ENCODE measurements at places on chromosomes 7 and 10.
A peak's percentile ranks its signal among the peaks of the same experiment; 100 is the strongest.

DNA sequence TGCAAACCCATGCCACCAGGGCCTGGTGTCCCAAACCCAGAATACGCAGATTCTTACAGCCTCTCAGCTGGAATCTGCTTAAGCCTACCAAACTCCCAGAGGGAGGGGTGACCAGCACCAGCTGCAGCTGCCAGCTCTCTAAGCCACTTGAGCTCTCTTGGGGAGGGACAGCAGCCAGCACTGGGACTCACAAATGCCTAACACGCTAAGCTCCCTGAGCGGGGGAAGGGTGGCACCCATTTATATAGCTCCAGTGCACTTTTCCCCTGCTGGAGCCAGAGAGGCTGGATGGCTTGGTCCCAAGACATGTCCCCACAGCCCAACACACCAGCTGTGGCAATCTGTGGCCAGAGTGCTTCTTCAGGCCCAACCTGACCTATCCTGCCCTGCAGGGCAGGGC is 326.8 kb upstream of the NRG3 start:
- DNase-seq = no peak

GRCh38 chr10:28875549-28876081 is 198.3 kb downstream of the BAMBI start:
- no peak for DNase-seq

- no peak for DNase-seq
Measured at GRCh38 chr10:122592161-122592560, 31.6 kb downstream of the DMBT1 start.

GRCh38 chr7:128869138-128869943 is 6.7 kb downstream of the ATP6V1F start:
- DNase-seq = peak; percentile 17

GRCh38 chr10:31129271-31129670 is 97.6 kb upstream of the ZNF438 start:
- DNase-seq = no peak

GRCh38 chr7:138773817-138774216 is 24.0 kb upstream of the TMEM213 start:
- DNase-seq = no peak

- no peak for DNase-seq
Measured at GRCh38 chr10:112695539-112695938, 248.5 kb downstream of the VTI1A start.

GRCh38 chr10:52571018-52571417 is 201.6 kb downstream of the MBL2 start:
- no peak for DNase-seq

- no peak for DNase-seq
Measured at GRCh38 chr10:451021-451471, 238.4 kb downstream of the DIP2C start.

DNA sequence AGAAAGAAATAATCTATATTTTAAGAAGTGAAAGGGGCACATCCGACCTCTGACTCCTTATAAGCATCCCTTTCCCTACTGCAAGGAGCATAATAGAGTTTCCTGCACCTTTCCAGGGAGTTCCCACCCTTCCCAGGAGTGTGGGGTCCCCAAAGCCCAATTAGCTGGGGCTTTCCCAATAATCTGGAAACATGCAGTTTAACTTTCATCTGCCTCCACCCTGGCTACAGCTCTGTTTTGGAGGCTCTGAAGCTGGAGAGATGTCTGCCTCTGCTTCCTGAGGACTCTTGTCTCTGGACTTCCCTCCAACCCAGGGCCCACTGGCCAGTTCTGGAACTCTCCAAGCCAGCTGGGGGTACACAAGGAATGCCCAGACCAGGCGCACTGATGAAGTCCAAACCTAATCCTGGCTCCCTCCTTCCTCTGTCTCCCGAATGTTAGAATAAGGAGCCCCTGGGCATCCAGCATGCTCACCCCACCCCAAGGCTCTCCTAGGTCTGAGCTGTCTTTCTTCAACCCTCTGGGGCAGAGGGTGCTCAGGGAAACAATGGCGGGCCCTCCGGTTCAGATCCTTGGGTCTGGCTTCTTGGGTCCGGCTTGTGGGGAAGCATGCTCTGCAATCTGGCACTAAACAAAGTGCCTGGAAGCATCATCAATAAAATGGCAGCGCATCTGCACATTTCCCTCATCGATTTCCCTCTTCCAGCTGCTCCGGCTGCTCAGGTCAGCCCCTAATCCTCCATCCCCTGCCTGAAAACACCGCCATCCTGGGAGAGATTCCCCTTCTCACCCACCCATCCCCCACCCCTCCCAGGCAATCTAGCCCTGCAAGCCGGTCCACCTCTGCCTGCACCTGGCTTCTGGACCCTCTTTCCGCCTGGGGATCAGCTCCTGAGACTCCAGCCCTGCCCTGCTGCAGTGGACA is 13.3 kb downstream of the HOXA4 start:
- no peak for DNase-seq
